ENCODE measurements at places on chromosomes 13 and 19.

GRCh38 chr19:29655648-29656335 is 9.5 kb upstream of the PLEKHF1 start:
- DNase-seq, result no peak

GRCh38 chr19:33388231-33388724 is 14.8 kb downstream of the CEBPG start:
- DNase-seq, result no peak

GRCh38 chr19:44808463-44809371 is at the start of gene BCAM:
Gene BCAM (plus strand): TSS chr19:44809103. CDS start chr19:44809125, 22 bp downstream.
- DNase-seq, result no peak

DNA sequence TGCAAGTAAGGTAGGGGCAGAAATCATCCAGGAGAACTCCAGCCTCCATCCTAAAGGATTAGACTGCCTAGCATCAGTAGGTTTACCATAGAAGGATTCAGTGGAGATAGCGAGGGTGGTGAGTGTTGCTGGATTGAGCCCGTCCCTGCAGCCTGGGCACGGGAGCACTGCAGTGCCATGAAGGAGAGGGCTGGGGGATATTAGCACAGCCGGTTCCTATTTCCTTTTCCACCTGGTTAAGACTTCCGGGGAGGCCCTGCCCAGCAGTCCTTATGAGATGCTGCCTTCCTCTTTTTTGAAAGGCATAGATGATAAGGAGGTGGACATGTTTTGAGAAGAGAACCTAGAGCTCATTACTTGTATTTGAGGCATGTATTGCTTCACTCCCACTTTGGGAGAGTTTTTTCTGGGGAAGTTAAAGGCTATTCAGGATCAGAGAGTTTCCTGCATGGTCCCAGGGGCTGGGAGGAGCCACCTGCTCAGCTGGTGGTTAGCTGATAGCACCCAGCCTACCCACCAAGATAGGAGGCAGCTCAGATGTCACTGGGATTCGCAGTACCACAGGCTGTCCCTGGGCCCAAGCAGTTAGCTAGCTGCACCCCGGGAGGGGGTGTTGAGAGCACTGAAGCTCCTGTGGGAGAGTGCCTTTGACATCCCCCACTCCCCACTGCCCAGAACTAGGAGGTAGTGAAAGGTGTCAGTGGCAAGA is 17.2 kb downstream of the ACTN4 start:
- no peak for DNase-seq

GRCh38 chr19:48510421-48511268 is 990 bp downstream of the LMTK3 start:
- peak; percentile 73 for DNase-seq

GRCh38 chr19:11856596-11857250 is 8.2 kb downstream of the ZNF439 start:
- no peak for DNase-seq

DNA sequence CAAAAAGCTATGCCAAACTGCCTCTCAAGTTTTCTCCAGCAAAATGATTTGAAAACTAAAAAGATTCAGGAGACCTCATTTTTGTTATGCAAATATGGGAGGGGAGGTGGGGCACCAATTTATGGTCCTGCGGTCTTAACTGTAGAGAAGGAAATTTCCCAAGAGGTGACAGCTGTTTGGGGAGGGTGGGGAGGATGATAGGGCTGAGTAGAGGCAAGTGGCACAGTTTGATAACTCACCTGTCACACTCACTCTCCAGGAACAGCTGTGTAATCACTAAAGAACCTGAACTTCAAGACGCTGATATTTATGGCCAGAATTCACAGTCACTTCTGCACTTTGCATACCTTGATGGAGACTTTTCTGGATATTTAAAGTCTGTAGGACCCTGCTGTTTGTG is 232.9 kb upstream of the STARD13 start:
- DNase-seq, result no peak

- no peak for DNase-seq
Measured at GRCh38 chr19:32945260-32945659, 26.5 kb downstream of the CEP89 start.
